Progenitor cell of endocrine pancreas (in vitro differentiated cells): ENCODE measurements at places on chromosomes 7 and 10. TPM values are rescaled to one million over a fixed set of nuclear protein-coding genes. Genes with fewer than 3 reads are reported as not detected.

DNA sequence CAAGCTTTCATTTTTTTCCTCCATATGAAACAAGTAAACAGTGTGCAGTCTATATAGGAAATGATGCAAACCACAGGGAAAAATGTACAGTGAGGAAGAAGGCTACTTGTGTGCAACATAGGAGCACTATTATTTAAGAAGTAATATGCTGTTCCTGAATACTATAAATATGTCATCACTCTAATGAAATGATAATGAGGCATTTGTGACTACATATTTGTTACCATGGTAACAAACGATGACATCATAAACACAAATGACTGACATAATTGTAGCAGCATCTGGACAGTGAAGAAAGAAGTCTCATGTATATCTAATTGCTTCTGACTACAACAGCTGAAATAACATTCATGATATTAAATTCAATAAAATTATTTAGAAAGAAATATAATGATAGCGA lies 164.8 kb downstream of the C7orf25 start:
- DNase-seq = no peak

DNA sequence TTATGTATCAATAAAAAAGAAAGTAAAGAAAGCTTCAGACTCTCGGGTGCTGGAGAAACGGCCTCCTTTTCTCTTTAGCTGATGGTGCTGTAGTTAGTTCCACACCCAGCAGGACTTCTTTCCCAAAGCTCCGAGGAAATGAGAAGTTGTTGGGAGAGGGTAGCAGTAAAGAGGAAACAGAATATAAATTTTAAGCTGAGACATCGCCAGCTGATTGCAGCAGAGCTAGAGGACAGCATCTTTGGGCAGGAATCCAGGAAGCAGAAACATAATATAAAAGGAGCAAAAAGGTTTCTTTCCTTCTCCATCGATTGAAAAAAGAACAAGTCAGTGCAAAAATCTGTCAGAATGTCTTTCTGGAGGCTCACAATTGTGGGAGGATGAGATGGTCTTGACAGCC lies 616.9 kb upstream of the FOXK1 start:
- no peak for DNase-seq

- no peak for DNase-seq
Measured at GRCh38 chr7:126016722-126017121, 1087.1 kb upstream of the POT1 start.

DNA sequence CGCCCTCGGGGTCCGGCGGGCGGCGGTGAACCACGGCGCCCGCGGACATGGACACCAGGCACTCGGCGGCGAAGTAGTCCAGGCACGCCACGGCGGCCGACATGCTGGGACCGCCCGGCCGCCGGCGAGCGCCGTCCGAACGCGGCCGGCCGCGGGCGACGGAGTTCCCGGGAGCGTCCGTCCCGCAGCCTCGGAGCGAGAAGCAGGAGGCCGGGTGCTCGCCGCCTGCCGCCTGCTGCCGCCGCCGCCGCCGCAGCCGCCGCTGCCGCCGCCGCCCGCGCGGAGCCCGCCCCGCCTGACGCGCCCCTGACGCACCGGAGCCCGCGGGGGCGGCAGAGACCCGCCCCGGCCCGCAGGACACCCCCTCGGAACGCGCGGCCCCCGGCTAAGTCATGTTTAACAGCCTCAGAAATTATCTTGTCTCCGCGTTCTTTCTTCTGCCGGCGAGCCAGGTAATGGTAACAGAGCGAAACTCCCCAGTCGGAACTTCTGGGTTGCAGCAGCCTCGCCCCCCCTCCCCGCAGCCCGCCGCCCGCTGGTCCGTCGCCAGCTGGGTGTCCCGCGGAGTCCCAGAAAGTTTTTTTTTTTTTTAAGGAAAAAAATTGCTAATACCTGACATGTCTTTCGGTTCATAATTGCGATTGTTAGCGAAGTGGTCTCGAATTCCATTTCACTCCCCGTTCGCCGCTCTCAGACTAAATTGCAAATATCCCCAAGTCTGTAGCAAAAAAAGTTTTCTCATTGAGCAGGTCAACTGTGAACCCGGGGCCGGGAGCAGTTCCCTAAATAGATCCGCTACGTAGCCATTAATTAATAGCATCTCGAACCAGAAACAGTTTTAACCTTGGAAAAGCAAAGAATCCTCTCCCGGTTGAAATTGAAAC lies at the start of gene KLF14:
KLF14 (minus strand) TSS at position 277 of the 884 bp plus-strand sequence; CDS start at position 103, 174 bp downstream.
- DNase-seq = peak; percentile 16

GRCh38 chr10:90905925-90906324 lies 15.0 kb downstream of the ANKRD1 start:
- DNase-seq = no peak

DNA sequence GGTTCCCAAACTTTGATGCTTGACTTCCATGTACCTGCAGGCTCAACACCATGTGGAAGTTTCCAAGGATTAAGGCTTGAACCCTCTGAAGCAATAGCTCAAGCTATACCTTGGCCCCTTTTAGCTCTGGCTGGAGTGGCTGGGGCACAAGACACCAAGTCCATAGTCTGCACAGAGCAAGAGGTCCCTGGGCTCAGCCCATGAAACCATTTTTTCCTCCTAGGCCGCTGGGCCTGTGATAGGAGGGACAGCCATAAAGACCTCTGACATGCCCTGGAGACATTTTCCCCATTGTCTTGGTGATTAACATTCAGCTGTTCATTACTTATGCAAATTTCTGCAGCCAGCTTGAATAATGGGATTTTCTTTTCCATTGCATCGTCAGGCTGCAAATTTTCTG lies 14.4 kb downstream of the DGKI start:
- no peak for DNase-seq

- no peak for DNase-seq
Measured at GRCh38 chr10:5975641-5976473, 1.5 kb downstream of the IL15RA start.

Gene LRRD1
- 0.31 and 0.34 TPM in 2 replicates for total RNA-seq

Gene JCAD
- 13.4 and 15.8 TPM in 2 replicates for total RNA-seq

Gene KCNIP2
- 4.4 and 5.5 TPM in 2 replicates for total RNA-seq

Gene SPDYE11
- total RNA-seq = 0.22 TPM in 1 of 2 replicates, not detected in the other

Gene FAM13C
- 5.9 and 6.4 TPM in 2 replicates for total RNA-seq

Gene ACBD7
- total RNA-seq = 10.5 and 10.7 TPM in 2 replicates
